ENCODE measurements at places on chromosomes 4 and X.

DNA sequence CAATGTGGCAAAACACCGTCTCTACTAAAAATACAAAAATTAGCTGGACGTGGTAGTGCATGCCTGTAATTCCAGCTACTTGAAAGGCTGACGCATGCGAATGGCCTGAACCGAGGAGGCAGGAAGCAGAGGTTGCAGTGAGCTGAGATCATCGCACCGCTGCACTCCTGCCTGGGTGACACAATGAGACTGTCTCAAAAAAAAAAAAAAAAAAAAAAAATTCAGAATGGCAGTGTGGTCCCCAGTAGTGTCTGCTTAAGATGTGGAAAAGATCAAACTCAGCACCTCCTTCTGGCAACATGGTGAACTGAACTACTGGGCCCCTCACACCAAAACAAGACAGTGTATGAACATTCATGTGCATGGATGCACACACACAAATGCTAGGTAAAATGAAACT is 32.2 kb downstream of the SMS start:
- DNase-seq, result peak; percentile 37

DNA sequence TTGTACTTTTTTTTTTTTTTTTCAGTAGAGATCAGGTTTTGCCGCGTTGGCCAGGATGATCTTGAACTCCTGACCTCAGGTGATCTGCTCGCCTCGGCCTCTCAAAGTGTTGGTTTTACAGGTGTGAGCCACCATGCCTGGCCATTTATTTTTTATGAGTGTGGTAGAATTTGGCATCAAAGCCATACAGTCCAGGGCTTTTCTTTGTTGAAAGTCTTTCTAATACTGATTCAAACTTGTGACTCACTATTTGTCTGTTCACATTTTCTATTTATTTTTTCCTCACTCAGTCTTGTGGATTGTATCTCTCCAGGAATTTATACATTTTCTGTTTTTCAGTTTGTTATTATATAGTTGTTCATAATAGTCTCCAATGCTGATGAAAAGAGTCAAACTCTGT is 66.5 kb upstream of the SPIN4 start:
- no peak for DNase-seq

DNA sequence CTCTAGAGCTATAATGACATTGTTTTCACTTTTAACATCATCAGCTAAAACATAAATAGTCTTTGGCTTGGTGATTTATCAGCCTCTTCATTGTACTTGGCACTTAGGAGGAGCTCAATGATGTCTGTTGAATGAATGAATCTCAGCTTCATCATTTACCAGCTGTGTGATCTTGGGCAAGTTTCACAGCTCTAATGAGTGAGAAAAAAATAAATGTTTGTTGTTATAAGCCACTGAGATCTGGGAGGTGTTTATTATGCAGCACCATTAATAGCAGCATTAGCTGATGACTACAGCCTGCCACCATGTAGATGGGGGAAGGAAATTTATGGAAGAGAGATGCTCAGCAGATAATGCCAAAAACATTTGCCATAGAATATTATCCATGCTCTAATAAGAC is 63.6 kb upstream of the C1QTNF7 start:
- no peak for DNase-seq

DNA sequence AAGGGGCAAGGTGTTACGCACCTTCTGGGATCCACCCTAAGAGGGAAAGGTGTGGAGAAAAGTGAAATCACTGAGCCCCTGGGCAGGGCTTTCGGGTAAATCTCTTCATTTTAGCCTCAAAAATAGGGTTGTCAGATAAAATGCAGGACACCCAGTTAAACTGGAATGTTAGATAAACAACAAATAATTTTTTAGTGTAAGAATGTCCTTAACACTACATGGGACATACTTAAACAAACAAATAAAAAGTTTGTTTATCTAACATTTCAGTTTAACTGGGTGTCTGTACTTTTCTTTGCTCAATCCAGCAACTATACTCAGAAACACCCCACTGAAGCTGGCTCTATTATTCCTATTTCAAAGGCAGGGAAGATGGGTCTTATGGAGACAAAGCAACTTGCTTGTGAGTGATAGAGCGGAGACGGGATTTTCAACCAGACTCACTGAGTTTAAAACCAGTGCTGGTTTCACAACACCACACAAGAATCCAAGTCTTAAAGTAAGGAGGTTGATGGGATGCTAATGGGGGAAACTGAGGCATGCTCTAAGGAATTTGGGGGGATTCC is 144.8 kb upstream of the RBPJ start:
- no peak for DNase-seq

DNA sequence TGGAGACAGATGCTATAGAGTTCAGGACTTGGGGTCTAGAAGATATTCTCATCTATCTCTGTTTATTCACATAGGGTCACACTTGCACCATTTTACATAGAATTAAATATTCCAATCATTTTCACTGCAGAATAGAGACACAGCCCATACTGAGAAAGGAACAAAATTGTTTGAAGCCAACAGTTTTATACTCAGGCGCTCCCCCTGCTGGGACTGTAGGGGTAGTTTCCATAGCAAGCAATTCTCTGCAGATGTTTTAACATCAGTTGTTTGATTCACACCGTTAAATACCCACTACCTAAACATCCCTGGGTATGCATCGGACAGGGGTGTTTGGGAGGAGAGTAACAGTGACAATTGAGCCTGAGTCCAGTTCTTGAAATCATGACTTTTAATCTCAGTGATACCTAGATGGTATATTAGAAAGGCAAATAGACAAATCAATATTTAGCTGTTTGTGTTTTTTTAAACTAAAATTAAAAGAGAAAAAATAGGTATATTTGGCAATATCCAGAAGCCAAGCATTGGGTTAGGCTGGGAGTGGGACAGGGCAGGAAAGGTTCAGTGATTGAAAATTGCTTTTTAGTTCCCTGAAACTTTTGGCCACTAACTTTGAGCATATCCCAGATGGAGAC is 33.8 kb downstream of the LONRF3 start:
- peak; percentile 41 for DNase-seq

- DNase-seq, result no peak
Measured at GRCh38 chr4:66339007-66339406, 668.7 kb upstream of the EPHA5 start.

DNA sequence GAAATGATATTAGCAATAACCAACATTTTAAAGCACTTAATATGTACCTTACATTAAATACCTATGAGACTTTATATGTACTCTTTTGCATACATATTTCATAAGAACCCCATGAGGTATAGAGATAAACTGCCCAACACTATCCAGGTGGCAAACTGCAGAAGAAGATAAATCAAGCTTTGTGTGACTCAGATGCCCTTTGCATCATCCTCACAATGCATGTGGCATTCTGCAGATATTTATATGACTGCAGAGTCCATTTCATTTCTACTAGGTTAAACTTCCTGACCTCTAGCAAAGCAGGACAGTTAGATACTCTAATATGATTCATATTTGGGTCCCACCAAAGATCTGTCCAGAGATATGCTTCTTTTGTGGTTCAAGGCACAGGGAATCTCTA is 85.6 kb upstream of the RASGEF1B start:
- DNase-seq, result no peak

DNA sequence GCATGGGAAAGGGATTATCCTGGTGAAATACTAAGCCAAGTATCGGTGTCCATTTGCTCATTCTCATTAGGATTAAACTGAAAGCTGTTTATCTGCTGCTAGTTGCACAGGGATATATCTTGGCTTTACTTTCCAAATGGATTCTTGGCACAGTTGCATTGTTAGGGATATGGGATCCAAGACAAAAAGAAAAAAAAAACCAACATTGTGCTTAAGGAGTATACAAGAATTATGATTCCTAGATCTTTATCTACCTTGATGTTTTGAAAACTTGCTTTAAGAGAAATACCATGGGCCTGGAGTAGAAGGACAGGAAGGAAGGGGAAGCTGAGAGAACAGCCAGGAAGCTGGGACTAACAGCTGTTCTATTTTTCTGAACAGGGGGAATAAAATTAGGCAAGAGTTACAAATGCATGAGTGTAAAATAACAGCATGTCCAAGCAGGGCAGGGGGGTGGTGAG is 107.6 kb downstream of the ATXN3L start:
- no peak for DNase-seq

DNA sequence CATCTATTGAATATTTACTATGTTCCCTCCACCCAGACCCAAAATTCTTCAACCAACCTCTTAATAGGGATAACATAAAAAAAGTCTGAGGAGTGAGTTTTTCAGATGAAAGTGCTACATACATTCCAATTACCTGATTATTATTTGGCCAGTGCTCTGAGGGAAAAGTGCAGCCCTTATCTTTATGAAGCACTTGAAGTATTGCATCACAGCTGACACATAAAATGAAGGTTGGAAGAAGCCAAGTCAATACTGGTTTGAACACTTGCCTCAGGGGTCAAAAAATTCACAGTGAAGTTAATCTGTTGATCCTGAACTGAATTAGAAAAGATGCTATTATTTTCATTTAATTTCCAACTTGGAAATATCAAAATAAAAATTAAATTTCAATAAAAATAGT is 498.9 kb downstream of the INPP4B start:
- DNase-seq, result no peak

DNA sequence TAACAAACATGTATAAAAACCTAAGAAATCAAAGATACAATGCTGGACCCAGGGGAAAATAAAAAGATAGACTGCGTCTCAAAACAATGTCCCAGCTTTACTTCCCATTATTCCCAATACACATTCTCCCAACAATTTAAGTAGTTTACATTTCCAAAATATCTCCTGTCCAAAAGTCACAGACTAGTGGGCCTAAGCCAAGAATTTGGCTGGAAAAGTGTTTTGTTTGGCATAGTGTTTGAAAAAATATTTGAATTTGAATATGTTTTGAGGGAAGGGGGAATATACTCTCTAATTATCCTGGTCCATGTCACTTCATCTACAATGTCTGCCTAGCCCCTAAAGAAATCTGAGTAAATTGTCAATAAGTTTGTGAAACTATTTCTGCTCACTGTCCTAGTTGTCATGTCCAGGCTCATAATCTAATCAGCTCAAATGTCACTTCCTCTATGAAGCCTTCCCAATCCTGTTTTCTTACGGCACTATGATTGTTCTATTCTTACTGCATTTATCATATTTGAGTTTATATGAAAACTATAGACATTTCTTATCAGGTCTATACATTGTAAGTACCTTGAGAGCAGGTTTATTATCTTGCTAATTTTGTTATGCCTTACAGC is 74.4 kb downstream of the SEC24D start:
- DNase-seq, result no peak

- no peak for DNase-seq
Measured at GRCh38 chrX:74061879-74062278, 242.1 kb upstream of the ZCCHC13 start.

- peak; percentile 21 for DNase-seq
Measured at GRCh38 chrX:16786791-16787735, 797 bp downstream of the TXLNG start.

DNA sequence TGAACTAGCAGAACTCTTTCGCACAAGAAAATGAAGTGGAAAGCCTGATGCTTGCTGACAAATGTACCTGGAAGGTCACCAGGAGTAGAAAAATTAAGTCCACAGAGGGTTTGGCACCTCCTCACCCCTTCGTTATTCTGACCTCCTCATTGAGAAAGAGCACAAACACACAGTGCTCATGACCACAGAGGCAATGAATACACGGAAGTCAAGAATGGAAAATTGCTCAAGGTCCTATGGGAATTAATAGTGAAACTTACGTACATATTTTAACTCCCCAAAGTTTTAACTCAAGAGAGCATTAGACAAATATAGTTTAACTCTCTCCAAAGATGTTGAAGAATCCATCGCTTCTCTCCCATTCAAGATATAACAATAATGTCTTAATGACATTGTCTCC is 83.6 kb upstream of the CAMK2D start:
- DNase-seq, result no peak

DNA sequence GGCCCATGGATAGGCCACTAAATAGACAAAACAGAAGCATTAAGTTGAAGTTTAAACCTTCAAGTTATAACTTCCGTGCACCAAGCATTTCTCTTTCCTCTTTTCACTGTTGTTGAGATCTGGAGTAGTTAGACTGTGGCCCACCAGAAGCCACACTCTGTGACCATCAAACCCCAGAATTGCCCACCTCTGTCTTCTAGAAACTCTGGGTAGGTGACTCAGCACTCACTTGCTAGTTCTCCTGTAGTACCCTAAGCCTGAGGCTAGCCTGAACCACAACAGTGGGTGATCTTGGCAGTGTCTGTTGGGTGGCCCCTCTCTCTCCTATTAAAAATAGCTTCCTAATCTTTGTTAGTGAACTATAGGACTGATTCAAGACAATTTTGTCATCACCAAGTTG is 24.6 kb upstream of the CD40LG start:
- DNase-seq, result no peak

GRCh38 chrX:149515954-149516602 is 11.0 kb upstream of the IDS start:
- DNase-seq, result no peak

- no peak for DNase-seq
Measured at GRCh38 chr4:106304632-106305031, 11.4 kb downstream of the TBCK start.

DNA sequence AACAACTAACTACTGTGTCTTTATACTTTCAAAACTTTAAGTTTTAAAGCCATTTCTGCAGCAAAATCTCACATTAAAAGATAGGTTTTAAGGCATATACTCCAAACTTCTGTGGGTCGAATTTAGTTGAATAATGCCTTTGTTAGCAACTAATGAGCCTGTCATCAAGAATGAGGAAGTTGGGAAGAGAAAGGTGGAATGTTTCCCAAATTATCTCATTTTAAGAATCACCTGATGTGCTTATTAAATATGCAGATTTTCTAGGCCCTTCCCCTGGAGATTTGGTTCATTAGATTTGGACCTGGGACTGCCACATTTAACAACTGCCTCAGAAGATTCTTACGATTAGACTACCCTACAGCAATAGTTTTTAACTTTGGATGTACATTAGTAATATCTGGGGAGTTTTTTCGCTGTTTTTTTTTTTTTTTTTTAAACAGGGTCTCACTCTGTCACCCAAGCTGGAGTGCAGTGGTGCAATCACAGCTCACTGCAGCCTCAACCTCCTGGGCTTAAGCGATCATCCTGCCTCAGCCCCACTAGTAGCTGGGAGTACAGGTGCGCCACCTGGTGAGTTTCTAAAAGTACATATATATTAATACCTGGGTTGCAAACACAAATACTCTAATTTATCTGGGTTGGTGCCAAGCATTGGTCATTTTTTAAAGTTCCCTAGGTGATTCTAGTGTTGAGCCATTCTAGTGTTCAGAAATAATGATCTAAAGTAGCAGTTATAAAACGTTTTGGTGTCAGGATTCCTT is 16.1 kb upstream of the TASL start:
- peak; percentile 11 for DNase-seq

- DNase-seq, result no peak
Measured at GRCh38 chrX:903116-903515, 272.5 kb downstream of the SHOX start.

- no peak for DNase-seq
Measured at GRCh38 chr4:134019657-134020056, 181.9 kb downstream of the PABPC4L start.

DNA sequence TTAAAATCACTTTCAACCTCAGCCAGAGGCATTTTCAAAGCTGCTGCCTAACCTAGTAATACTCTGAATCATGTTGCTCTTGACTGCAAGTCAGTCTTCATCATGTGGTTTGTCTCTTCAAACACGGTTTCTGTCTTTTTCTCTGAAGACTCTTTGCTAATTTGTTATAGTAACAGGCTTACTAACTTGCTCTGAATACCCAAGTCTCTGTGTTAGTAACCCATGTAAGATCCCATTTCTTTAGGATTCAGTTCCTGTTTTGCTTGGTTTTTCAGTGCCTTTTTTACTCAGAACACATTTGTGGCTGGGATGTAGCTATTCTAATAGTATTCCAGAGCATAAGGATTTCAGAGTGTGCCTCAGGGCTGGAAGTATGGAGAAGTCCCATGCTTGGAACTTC is 1450.6 kb upstream of the IGFBP7 start:
- DNase-seq, result no peak

Data from activated CD4-positive, alpha-beta T cell treated with anti-CD3 and anti-CD28 coated beads, Interleukin-2, amount 50 U/mL, for 1 hour (primary cell).